ENCODE measurements at places on chromosomes 13 and 19. TPM values are rescaled to one million over a fixed set of nuclear protein-coding genes. Genes with fewer than 3 reads are reported as not detected.
A peak's percentile ranks its signal among the peaks of the same experiment; 100 is the strongest.

DNA sequence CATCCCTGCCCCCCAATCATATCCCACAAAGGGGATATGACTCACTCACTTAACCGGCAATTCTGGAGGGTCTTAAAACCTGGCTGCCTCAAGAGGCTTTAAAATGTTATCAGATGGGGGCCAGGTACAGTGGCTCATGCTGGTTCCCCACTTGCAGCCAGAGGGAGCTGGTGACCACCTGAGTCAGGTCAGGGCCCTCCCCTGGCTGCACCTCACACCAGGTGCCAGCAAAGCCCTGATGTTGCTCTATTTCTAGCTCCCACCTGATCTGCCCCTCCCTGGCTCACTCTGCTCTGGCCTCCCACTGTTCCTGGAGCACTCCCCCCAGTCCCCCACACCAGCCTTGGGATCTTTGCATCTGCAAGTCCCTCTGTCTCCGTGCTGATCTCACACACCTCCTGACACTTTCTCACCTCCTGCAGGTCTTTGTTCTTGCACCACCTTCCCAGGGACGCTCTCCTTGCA, 14.2 kb downstream of the HPN start:
- peak; percentile 94 for DNase-seq

RCBTB1 gene
- total RNA-seq, result 26.9 TPM

DNA sequence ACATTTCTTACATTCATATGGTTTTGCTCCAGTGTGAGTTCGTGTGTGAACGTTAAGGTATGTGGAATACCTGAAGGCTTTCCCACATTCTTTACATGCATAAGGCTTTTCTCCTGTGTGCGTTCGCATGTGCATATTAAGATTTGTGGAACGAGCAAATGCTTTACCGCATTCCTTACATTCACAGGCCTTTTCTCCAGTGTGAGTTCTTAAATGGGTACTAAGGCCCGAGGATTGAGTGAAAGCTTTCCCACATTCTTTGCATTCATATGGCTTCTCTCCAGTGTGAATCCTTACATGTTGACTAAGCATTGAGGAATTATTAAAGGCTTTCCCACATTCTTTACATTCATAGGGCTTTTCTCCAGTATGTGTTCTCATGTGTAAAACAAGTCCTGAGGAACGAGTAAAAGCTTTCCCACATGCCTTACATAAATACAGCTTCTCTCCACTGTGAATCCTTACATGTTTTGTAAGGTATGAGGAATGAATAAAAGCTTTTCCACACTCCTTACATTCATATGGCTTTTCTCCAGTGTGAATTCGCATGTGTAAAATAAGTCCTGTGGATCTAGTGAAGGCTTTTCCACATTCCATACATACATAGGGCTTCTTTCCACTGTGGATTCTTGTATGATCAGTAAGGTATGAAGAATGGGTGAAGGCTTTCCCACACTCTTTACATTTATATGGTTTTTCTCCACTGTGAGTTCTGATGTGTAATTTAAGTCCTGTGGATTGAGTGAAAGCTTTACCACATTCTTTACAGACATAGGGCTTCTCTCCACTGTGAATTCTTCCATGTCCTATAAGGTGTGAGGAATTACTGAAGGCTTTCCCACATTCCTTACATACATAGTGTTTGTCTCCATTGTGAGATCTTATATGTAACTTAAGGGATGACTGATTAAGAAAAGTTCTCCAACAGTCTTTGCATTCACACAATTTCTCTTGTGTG, 10.7 kb downstream of the ZNF846 start:
- DNase-seq, result no peak

ERCC2 gene
- total RNA-seq, result 98.7 TPM

NFIX gene
- total RNA-seq, result 0.31 TPM

ZNF536 gene
- not detected for total RNA-seq

- DNase-seq, result no peak
Observed at GRCh38 chr13:45320876-45321629, 19.9 kb downstream of the TPT1 start.

- no peak for DNase-seq
Observed at GRCh38 chr13:37665420-37665819, 66.9 kb upstream of the POSTN start.

- DNase-seq, result no peak
Observed at GRCh38 chr13:69226427-69226826, 881.2 kb upstream of the ATXN8OS start.

All from H9 (cell line).